ENCODE measurements at places on chromosomes 1 and 21.

GRCh38 chr1:55374801-55375616, 159.8 kb upstream of the USP24 start:
- DNase-seq, result no peak

GRCh38 chr21:43275421-43276211, 106.8 kb downstream of the CRYAA start:
- no peak for DNase-seq

GRCh38 chr1:175536369-175536768, 207.0 kb downstream of the TNR start:
- DNase-seq, result no peak

DNA sequence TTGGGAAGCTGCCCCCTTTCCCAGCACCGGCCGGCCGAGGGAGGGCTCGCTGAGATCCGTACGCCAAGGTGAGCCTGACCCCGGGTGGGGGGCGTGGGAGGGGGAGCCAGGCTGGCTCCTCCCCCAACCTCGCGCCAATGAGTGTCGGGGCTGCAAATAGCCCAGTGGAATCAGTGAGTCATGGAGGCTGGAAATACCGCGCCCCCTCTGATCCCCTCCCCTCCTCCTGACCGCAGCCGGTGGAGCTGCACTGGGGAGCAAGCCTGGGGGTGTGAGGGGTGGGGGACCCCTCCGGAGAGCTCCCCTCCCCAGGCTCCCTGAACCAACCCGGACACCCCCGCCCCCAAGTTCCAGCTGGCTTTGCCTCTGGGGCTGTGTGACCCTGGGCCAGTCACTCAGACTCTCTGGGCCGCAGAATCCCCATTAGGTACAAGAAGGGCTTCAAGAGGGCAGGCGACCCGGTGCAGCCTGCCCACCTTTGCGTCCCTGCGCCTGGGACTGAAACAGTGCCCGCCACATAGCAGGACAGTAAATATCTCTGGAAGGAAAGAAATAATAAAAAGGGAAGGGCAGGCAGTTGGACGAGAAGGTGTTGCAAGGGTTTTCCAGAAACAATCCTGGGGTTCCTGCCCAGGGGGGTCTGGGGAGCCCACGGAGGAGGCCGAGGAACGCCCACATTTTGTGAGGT, 4.5 kb downstream of the HSPB7 start:
- no peak for DNase-seq

- DNase-seq, result no peak
Measured at GRCh38 chr1:35220976-35221375, 28.0 kb upstream of the SFPQ start.

DNA sequence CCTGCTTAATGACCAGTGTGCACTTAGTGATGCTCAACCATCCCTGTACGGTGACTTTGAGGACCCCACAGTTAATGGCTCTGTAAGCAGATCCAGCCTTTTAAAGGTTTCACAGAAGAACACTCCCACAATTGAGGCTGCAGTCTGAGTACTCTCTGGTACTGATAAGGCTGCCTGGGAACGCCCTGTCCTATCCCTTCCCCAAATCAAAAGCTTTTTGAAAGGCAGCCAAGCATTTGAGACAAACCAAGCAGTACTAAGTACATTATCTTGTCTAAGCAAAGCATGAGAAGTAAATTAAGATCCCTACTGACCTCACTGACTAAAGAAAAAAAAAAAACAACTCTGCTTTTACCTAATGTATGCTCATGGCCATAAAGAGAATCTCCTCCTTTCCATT, 60.7 kb downstream of the SH3GLB1 start:
- no peak for DNase-seq

- DNase-seq, result no peak
Measured at GRCh38 chr1:3925256-3925655, 25.2 kb upstream of the C1orf174 start.

GRCh38 chr1:89035080-89035479, 12.4 kb upstream of the GBP3 start:
- no peak for DNase-seq

DNA sequence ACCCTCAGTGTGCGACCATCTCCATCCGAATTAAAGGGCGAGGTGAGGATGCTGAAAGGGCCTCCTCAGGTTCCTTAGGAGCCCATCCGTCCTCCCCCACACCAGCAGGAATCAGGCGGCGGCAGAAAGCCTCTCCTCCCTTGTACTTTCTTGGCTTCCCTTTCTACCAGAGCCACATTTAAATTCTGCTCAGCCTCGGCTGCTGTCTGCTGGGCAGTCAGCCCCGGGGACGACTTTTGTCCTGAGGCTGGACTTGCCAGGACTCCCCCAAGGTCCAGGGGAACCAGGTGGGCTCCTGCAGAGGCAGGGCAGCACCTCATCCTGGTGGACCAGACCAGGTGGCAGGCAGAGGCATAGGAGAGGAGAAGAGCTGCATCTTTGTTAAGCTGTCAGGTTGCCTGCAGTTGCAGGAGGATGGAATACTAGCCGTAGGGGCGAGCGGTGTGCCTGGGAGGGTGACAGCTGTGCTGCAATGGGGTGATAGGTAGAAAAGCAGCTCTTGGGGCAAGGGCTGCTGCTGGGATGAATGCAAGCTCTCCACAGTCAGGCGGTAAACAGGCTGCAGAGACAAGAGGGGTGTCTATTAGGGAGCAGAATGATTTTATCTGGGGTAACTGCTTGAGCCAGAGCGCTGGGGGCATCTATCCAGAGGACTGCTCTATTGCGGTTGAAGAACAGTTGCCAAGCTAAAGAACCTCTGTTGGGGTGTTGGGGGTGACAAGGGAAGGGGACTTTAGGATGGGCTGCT, 46.2 kb upstream of the WASF2 start:
- DNase-seq, result no peak

- DNase-seq, result no peak
Measured at GRCh38 chr1:42806593-42806992, 10.3 kb upstream of the ERMAP start.

DNA sequence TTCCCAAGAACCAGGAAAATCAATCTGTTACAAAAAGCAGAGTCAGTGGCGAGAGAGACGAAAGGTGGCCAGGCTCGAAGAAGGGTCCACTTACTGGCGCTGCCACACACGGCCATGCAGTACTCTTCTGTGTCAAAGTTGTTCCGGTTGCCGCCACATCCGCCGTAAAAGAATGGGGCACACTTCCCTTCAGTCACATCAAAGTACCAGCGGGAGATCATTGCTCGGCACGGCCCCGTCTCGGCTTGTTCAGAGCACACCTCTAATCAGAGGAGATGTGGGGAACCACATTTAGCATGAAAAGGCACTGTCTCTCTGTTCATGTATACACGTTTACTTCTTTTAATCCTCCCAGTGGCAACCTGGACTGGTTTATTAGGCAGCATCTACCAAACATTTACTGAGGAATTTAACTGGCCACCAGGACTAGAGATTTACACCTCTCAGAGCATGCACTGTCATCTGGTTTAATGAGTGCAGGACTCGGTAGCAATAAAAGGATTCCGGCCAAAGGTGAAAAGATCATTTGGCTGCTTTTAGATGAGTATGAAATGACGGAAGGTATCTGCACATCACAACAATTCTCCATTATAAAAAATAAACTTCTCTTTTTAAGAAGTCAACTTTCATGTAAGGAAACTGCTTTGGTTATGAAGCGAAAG, 170.5 kb downstream of the APP start:
- DNase-seq, result no peak

- DNase-seq, result no peak
Measured at GRCh38 chr1:62038594-62039284, 155.9 kb upstream of the L1TD1 start.

GRCh38 chr1:209323743-209324142, 259.8 kb upstream of the CAMK1G start:
- DNase-seq, result no peak

DNA sequence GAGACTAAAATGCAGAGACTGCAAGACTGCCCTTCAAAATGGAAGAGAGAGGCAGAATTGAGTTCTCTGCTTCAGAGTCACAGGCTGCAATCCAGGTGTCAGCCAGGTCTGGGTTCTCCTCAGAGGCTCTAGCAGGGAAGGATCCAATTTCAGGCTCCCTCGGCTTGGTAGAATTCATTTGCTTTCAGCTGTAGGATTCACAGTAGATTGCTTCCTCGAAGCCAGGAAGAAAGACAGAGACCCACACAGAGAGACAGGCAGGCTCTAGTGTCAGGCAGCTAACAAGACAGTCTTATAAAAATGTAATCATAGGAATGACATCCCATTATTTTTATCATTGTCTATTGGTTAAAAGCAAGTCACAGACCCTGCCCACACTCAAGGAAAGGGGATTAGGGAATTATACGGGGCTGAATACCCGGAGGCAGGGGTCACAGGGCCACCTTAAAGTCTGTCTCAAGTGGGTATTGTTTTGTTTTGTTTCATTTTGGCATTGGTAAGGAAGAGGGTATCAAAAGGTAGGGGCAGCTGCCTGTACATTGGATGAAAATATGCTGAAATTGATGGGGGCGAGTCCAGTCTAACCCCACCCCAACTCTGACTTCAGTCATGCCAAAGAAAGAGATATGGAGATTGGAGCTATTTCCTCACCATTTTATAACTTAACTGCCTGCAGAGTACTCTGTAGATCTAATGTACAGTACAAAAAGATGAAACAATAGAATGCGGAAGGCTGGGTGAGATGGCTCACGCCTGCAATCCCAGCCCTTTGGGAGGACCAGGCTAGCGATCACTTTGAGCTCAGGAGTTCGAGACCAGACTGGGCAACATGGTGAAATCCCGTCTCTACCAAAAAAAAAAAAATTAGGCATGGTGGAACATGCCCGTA, 9.5 kb upstream of the TBCE start:
- no peak for DNase-seq

GRCh38 chr1:222043444-222044292, 301.8 kb upstream of the DUSP10 start:
- DNase-seq, result no peak

- DNase-seq, result no peak
Measured at GRCh38 chr1:199937661-199938060, 89.8 kb upstream of the NR5A2 start.

GRCh38 chr1:202283379-202283844, 58.3 kb downstream of the UBE2T start:
- DNase-seq, result no peak

- no peak for DNase-seq
Measured at GRCh38 chr1:85357817-85358216, 81.4 kb upstream of the BCL10 start.

- peak; percentile 3 for DNase-seq
Measured at GRCh38 chr1:237864338-237865244, 26.1 kb downstream of the ZP4 start.

- no peak for DNase-seq
Measured at GRCh38 chr1:95953015-95953414, 719.0 kb downstream of the RWDD3 start.

DNA sequence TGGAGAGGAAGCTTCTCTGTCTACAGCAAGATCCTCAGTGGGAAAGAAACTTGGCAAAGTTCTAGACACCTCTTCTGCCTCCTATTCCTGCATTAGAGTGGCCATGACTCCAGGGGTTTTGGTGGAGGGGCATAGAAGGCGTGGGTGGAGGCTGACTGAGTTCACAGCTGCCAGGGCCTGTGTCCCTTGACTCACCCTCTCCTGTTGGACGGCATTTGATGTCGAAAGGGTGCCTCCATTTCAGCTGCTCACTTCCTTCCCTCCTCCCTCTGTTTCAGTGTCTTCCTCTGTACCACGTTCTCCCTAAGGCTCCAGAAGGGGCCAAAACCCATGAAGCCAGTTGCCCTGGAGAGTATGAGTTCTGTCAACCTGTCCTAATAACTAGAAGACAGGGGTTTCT, 632 bp downstream of the TMEM79 start:
- no peak for DNase-seq

- no peak for DNase-seq
Measured at GRCh38 chr1:204738506-204738905, 53.0 kb upstream of the LRRN2 start.

DNA sequence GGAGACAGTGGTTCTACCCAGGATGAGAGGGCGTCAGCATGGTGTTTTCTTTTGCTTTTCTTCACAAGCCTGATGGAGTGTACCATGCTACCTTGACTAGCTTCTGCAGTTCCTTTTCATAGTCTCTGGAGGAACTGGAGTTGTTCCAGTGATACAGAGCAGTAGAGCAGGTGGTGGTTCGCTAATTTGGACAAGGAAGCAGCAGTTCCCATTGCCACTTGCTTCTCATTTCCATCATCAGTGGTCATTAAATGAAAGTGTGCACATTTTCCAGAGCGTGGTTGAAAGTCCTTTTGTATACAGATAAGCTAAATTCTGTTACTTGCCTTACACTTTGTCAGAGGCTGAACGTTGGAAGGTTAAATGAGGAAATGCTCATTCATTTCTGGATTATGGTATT, 182.3 kb downstream of the C1orf21 start:
- DNase-seq, result no peak

DNA sequence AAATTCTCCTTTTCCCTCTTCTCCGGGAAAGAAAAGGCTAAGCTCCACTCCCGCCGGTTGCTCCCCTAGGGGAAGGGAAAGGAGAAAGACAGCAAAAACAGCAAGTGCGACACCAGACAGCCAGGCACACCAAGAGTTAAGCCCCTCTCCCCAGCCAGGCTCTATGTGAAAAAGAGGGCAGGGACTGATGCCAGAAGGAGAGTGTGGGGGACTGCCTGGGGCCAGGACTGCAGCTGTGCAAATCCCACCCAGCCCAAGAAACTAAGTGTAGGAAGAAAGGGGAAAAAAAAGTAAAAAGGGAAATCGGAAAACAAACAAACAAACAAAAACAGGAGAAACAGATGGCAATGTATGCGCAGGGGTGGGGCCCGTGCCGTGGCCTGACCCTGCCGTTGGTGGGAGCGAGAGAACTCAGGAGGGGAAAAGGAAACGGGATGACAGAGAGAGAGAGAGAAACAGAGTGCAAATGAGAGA, 27.7 kb upstream of the FMO1 start:
- no peak for DNase-seq

GRCh38 chr1:151166505-151166956, 587 bp downstream of the SCNM1 start:
- no peak for DNase-seq

DNA sequence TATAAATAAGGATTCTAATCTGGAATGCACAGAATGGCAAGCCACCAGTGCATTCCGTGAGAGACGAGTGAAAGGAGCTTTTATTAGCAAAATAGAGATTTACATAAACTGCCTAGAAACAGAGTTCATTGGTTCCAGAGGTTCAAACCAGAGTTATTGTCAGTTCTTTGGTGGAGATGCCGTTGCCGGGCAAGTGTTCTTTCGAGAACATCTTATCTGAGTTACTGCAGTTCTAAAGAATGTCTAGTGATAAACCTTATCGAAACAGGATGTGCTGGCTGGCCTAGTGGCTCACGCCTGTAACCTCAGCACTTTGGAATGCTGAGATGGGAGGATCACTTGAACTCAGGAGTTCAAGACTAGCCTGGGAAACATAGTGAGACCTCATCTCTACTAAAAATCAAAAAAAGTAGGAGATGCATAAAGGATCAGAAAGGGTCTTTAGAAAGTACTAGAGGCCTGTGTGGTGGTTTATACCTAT, 19.9 kb upstream of the EVI5 start:
- DNase-seq, result no peak

DNA sequence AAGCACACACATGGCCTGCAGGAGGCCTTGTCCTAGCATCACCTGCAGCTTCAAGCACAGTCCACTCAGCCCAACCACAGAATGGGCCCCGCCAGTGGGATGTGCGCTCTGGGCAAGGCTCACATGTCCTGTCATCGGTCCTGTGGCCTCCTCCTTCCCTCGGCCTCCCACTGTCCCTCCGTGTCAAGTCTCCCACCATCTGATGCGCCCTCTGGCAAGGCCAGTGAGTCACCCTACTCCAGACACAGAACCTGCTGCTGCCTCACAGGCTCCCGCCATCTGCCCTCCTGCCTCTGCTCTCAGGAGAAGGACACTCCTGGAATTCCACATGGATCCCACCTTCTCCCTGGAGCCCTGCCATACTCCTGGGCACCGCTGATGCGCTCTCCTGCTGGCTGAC, 14.2 kb downstream of the KCNAB2 start:
- DNase-seq, result no peak
